ENCODE measurements at places on chromosomes 13 and 19.

- no peak for DNase-seq
Measured at GRCh38 chr13:107192289-107192688, 624.4 kb upstream of the ARGLU1 start.

GRCh38 chr13:98201984-98202383, 24.9 kb upstream of the RNF113B start:
- no peak for DNase-seq

GRCh38 chr13:75760131-75761021, 124.2 kb downstream of the LMO7 start:
- DNase-seq, result no peak

DNA sequence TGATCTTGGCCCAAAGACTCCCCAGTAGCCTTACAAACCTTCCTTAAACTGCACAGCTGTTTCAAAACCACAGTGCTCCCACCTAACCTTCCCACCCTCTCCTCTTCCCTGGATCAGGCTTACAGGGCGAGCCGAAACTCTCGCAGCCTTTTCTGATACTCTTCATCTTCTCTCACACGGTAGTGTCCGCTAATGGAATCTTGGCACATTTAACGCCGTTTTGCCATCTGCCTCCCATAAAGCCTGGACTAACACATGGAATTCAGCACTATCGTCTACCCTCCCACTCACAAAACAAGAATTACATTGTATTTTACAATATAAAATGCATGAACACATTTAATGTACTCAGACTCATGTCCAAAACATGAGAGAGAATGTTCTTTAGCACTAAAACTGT, 135.9 kb downstream of the RAP2A start:
- DNase-seq, result no peak

DNA sequence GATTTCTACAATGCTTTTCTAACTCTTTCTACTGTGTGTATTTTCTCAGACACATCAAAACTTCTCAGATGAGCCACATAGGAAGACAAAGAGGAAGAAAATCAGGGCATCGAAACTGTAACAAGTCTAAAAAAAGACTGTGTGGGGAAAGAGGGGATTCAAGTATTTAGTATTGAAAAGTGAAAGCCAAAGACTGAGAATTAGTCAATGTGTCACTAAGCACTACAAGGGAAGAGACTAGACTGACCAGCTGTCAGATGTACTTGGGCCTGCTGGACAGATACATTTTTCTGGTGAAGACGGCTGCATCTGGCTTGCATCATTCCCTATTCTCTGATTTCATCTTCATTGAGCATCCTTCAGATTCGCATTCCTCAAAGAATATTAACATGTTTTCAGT, 25.4 kb downstream of the COMMD6 start:
- DNase-seq, result no peak

GRCh38 chr13:104106705-104107393, 1040.6 kb upstream of the SLC10A2 start:
- DNase-seq, result peak; percentile 77

DNA sequence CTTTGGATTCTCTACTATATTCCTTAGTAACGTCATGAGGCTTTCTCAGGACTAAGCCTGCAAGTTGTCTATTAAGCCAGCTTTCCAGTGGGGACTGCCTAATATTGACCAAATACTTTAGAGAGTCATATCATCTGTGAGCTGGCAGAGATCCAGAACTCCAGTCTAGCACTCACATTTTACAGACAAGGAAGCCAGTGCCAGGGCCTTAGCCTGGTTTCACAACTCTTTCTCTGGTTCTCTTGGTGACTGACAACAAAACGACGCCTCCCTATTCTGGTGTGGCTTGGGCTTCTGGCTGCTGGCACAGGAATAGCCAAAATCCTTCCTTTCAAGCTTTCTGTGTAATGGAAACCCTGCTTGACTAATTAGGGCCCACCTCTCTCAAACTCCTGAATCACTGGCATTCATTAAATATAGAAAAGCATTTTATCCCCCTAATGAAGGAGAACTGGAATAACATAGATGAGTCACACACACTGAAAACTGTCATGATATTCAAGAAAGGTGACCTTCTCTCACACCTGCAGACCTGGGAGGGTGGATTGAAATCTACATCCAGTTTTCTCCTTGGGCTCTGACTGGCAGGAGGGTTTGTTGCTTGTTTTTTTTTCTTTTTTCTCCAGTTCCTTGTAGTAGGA, 75.2 kb upstream of the UBL3 start:
- no peak for DNase-seq

DNA sequence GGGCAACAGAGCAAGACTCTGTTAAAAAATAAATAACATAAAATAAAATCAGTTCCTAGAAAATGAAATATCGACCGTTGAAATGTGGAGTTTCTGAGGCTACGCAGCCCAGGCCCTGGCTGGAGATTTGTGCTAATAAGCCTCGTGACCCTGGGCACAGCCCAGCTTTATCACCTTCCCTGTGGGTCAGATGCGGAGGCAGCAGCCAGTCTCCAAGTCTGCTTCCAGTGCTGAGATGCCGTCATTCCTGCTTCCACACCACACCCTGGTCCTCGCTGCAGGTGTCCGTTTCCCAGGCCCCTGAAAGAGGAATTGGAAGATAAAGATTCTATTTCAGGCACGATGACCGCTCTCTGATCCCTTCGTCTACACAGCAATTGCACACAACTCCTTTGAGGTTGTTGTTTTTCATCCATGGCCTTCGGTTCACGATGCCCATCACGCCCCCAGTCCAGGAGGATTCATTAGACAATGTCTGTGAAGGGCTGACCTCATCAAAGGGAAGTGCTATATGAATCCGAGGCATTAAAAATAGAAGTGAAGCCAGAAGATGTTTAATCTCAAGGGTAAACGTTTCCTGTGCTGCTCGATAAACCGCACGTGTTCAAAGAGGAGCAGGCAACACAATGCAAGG, 48.3 kb upstream of the ATP11A start:
- peak; percentile 48 for DNase-seq

GRCh38 chr13:61030445-61030844, 385.2 kb downstream of the PCDH20 start:
- no peak for DNase-seq

GRCh38 chr19:19463348-19464117, 51.8 kb downstream of the TSSK6 start:
- DNase-seq, result peak; percentile 52

DNA sequence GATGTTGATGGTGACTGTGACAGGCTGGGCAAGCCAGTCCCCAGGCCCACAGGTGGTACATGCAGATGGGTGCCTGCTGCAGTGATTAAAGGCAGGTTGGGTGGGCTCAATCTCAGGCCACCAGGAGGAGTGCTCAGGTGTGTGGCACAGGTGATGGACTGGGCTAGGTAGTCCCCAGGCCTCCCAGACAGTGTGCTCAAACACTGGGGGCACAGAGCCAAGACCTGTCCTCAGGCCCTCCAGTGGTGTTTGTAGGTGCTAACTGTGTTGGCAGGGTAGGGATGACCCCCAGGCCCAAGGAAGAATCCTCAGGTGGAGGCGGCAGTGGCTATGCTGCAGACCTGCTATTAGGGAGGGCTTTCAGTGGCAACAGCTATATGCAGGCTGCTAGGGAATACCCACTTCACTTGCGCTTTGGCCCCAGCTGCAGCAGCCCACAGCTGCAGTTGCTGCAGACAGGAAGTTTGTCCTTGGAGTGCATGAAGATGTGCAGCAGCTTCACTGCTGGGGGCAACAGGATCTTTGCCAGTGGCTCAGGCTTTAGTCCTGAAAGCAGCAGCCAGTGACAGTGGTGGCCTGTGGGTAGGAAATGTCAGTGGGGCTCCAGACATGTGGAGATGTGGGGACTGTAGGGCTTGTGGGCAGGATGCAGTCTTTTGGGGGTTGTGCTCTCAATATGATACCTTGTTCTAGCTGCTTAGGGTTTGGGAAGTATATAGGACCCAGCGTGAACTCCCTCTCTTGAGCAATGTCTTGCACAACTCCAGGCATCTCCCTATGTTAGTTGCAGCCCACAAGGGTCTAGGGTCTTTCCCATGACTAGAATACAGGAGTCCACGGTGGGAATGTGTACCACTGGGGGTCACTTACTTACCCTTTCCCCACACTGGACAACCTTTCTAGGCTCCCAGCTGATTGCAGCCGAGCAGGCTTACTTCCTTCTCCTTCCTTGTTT, 54.1 kb upstream of the MLNR start:
- DNase-seq, result no peak

DNA sequence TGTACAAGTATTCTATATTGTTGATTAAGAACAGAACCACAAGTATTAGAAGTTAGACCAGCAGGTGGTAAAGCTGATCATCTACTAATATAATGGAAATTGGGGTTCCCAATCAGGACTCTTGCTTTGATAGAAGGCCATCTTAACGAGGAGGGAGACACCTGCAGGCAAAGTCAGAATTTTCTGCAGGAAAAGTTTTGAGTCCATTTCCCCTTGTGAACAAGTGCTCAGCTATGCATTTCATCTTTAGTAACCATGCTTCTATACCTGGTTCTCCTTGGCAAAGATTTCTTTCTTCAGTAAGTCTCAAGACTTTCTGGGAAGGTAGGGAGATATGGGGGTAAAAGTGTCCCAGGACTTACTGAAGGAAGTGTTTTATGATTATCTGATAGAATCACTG, 36.1 kb upstream of the USPL1 start:
- peak; percentile 4 for DNase-seq

- DNase-seq, result no peak
Measured at GRCh38 chr19:40763963-40764362, 11.4 kb upstream of the MIA start.

GRCh38 chr19:46972311-46972710, 47.3 kb upstream of the NPAS1 start:
- DNase-seq, result no peak

DNA sequence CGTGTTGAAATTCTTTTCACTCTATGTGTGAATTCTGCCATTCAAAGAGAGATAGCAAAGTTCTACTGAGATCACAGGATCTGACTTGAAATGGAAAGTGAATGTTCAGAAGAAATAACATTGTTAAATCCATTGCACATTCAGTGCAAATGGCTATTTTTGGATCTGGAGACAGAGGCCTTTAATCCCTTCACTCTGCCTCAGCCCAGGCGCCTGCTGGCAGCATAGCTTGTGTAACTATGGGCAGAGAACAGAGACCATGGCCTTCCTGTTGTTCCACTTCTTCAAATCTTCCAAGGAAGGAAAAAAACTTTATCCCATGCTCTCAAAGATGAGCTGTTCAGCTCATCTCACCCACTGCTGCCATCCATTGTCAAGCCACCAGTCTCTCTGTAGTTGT, 265.4 kb downstream of the LMO7 start:
- DNase-seq, result no peak

DNA sequence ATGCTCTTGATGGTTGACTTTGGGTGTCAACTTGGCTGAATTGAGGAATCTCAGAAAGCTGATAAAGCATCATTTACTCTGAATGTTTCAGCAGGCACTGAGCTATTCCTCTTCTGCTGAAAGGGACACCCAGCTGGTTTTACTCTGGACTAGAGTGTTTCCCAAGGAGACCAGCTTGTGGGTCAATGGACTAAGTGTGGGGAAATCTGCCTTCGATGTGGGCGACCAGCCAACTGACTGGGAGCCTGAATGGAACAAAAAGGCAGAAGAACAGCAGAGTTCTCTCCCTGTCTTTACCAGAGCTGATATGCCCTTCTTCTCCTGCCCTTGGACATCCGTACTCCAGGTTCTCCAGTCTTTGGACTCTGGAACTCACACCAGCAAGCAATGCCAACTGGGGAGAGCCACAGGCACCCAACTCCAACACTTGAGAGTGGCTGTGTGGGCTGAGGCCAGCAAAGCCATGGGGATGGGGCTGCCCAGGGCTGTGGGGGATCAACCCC, 32.2 kb downstream of the MRPL57 start:
- no peak for DNase-seq

DNA sequence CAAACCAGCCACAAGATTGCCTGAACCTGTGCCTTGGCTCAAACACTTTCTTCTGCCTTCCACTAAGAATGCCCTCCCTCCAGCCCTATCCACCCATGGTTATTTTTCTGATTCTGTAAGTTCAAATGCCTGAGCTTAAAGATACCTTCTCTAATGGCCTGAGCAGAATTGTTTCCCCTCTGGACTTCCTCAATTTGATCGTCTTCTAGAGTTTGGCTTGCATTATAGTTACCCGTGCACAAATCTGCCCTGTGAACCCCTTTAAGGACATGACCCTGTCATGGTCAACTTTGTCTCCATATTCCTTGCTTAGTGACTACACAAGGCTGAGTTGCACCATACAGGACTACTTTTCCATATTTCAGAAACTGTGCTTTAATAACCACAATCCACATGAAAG, 481.0 kb downstream of the FOXO1 start:
- no peak for DNase-seq

DNA sequence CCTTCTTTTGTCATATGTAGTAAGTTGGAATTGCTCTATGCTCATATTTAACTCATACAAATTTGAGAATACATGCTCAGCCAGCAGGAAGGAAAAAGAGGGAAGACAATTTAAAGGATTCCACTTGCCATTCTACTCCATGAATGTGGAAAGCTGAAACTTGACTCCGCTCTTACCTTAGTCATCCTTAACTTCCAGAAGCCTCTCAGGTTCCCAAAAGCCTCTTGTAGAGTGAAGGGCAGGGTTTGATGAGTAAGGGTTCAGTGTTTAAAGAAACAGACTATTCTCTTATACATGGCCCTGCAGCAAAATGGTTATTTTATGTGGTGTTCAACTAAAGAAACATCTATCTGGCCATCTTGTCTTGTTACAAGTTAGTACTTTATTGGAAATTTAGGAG, 27.1 kb downstream of the FAM124A start:
- DNase-seq, result no peak

DNA sequence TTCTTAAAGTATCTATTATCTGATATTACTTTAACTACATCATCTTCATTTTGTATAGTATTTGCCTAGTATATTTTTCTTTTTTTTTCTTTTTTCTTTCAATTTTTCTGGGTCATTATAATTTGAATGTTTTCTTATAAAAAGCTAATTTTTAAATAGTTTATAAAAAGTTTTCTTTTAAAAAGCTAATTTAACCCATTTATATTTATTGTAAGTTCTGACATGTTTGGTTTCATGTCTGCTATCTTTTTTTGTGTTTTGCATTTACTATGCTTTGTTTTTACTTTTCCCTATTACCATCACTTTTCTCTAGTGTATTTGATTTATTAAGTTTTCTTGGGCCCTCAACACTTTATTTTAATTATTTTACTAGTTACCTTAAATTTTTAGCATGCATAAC, 22.6 kb upstream of the RCBTB2 start:
- DNase-seq, result no peak

GRCh38 chr13:76790526-76790925, 95.7 kb downstream of the KCTD12 start:
- peak; percentile 46 for DNase-seq
